Panc1 (cell line): ENCODE measurements at places on chromosomes 11 and 22. TPM values are rescaled to one million over a fixed set of nuclear protein-coding genes. Genes with fewer than 3 reads are reported as not detected.

The KRTAP5-9 gene
- total RNA-seq, result not detected

The F2 gene
- total RNA-seq, result 0.64 TPM

The IRAG1 gene
- total RNA-seq, result 0.21 TPM

The OR52E2 gene
- total RNA-seq, result not detected

The CEP126 gene
- total RNA-seq, result 6.6 TPM

The DERL3 gene
- total RNA-seq, result 1.0 TPM

The FAU gene
- 1,001 TPM for total RNA-seq

The MAPK1 gene
- total RNA-seq, result 122 TPM

The RASSF10 gene
- total RNA-seq, result not detected

The KCNC1 gene
- 0.95 TPM for total RNA-seq

The CRYBA4 gene
- total RNA-seq, result not detected
